ENCODE measurements at places on chromosomes 11 and 22.

DNA sequence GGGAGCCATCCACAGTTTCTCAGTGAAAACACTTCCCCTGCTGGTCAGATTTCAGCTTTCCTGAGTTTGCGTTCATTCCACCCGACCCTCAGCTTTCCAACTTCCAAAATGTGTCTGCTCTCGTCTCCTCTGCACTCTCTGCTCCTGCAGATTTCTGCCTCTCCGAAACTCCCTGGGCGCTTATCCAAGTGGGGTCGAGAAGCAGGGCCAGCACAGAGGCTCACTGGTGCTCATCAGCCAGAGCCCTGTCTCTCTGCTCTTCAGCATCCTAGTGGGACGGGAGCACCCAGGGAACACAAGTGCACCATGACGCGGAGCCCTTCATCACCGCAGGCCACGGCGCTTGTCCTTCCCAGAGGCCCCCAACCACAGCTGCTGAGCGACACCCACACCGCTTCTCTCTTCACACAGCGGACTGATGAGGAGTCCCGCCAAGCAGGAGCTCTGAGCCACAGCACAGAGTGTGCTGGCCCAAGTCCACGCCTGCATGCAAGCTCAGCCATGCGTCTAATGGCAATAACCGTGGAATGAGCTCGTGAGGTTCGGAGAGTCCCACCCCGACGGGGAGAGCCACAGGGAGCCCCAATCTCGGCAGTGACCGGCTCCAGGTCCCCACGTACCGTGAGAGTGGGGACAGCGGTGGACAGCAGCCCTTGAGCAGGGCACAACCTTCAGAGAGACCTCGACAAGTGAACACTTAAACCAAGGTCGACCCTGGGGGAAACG is 27.9 kb upstream of the MOB2 start:
- DNase-seq, result no peak

- no peak for DNase-seq
Observed at GRCh38 chr22:48663297-48663696, 1164.4 kb downstream of the BRD1 start.

- no peak for DNase-seq
Observed at GRCh38 chr22:40666151-40666848, 13.0 kb upstream of the MCHR1 start.

GRCh38 chr22:49191506-49191980 is 636.1 kb downstream of the BRD1 start:
- no peak for DNase-seq

GRCh38 chr11:71914617-71915189 is 13.7 kb downstream of the XNDC1N start:
- no peak for DNase-seq
